ENCODE measurements at places on chromosomes 16 and 17.

GRCh38 chr16:81774348-81774747, 4.7 kb upstream of the PLCG2 start:
- DNase-seq, result no peak

- DNase-seq, result no peak
These were observed 75.8 kb upstream of the CNTNAP4 start for GRCh38 chr16:76201385-76201784.

DNA sequence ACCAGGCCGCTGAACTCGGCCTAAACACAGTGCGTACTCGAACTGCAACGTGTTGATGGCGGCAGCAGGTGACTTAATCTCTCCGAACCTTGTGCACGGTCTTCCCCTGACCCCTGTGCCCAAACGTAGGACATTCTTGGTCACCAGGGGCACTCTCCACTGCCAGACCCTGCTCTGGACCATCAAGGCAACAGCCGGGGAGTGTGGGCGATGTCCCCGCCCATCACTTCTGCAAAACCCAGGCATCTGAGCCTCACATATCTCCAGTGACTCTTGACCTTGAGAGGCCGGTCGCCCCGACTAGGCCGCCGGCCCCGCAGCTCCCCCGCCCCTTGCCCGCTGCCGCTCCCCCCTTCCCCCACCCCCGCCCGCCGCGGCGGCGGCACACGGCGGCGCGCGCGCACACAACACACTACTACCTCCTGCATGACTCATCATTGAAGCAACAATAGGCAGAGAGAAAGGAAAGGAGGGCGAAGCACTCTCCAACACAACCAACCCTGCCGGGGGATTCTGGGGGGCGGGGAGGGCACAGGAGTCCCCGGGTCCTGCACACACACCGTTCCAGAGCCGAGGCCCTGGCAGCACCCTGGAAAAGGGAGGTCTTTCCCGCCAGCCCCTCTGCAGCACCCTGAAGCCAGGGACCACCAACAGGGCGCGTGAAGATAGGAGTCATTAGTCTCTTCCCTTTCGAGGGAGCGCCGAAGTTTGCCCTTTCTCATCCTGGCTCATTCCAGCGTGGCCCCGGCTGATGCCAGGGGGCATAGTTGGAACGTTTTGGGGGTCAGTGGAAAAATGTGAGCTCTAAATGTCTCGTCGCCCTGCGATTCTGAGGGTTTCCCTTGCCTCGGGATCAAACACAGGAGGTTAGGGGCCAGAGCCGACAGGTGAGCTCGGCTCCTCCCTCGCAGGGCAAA, 1.9 kb downstream of the MNT start:
- DNase-seq, result peak; percentile 72

GRCh38 chr17:78568494-78569115, 8.6 kb downstream of the DNAH17 start:
- DNase-seq, result no peak

DNA sequence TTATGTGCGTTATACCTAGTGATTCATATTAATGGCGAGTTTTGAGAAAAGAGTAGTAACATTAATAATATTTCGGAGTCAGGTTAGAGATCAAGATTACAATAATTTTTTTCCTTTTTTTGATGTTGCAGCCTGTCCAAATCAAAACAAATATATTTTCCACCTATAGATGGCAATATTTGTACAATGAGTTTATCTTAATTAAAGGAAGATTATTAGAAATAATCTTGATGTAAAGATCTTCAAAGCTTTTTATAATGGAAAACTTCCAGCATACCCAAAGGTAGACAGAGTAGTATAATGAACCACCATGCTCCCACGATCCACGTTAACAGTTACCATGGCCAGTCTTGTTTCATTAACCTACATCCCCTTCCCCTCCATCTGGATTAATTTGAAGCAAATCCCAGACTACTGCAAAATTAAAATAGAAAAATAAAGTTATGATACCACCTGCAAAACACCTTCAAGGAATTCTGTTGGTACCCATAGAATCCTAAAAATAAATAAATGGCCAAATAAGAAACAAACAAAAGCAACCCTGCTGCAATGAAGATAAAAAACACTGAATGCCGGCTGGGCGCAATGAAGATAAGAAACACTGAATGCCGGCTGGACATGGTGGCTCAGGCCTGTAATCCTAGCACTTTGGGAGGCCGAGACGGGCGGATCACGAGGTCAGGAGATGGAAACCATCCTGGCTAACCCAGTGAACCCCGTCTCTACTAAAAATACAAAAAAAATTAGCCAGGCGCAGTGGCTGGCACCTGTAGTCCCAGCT, 46.5 kb upstream of the GINS3 start:
- no peak for DNase-seq

- DNase-seq, result no peak
These were observed 15.3 kb downstream of the CREBBP start for GRCh38 chr16:3865241-3865640.

GRCh38 chr16:72985148-72985941, 62.6 kb downstream of the ZFHX3 start:
- no peak for DNase-seq

- no peak for DNase-seq
These were observed 40.9 kb downstream of the SRCIN1 start for GRCh38 chr17:38564869-38565268.

DNA sequence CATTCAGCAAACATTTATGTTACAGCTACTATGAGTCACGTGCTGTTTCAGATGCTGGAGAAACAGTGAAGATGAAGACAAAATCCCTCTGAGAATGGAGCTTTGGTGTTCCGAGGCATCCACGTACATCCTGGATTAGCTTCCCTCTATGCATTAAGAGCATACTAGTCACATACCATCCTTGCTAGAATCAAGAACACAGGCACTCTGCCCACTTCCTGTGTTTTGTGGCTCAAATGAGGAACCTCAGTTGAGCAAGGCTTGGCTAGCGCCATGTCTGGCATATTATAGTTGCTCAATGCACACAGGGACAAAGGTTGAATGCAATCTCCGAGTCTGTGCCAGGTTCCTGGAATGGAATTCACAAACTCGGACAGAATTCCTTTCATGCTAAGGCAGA, 297.5 kb downstream of the XYLT1 start:
- DNase-seq, result peak; percentile 6

DNA sequence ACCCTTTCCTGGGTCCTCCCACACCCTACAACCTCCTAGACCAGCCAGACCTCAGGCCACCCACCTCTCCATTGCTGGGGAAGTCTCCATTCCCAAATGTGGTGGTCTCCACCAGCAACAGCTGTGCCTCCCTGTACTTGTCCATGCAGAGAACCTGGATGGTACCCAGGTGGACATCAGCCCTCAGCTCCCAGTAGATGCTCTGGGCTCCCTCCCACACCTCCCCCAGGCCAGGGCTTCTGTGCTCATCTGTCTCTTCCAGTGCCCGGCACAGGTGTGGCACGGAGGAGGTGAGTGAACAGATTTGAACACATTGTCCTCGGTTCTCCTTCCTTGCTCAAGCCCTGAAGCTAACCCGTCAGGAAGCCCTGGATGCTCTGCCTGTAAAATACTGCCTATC, 34.6 kb downstream of the LGALS9 start:
- no peak for DNase-seq

GRCh38 chr17:42683407-42684034, 1.2 kb downstream of the CNTNAP1 start:
- no peak for DNase-seq

DNA sequence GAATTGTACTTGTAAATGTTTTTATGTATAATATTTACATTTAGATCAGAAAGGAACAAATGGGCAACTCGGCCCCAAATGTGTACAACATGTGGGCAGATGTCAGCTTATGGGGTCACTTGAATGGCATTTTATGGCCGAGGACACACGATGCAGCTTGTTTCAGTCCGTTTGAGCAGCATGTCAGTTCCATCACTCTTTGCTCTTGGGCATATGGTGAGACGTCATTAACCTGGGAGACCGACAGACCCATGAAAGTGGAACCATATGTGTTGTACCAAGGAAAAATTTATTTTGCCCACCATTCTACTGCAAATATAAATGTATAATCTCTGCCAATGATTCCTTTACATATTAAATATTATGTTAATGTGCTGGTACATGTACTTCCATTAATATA, 561.9 kb upstream of the SOX9 start:
- DNase-seq, result no peak

GRCh38 chr17:44022246-44022645, 7.5 kb upstream of the TMEM101 start:
- no peak for DNase-seq

All from CD8-positive, alpha-beta T cell (primary cell).